ENCODE measurements at places on chromosomes 5 and 9.

- no peak for DNase-seq
These were observed 523.5 kb downstream of the CAAP1 start for GRCh38 chr9:26369093-26369492.

DNA sequence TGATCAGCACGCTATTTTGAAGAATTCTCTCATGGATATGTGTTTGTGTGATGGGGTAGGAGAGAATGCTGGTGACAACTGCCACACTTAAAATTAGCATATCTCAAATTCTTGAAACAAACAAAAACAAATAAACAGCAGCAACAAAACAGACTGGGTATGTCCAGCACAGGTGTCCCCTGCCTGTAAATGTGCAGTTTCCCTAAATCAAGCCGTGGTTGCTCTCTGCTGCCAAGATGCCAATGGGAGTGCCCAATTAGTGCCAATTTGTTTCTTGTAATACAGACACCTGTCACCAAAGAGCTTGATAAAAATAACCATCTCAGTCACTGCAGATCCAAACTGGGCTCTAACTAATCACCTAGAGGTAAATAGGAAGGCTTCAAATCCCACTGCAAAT, 144.2 kb upstream of the SMARCA2 start:
- no peak for DNase-seq

- no peak for DNase-seq
These were observed 365.2 kb downstream of the SPATA31D1 start for GRCh38 chr9:82353631-82354278.

GRCh38 chr9:36934478-36935065, 99.5 kb downstream of the PAX5 start:
- no peak for DNase-seq

DNA sequence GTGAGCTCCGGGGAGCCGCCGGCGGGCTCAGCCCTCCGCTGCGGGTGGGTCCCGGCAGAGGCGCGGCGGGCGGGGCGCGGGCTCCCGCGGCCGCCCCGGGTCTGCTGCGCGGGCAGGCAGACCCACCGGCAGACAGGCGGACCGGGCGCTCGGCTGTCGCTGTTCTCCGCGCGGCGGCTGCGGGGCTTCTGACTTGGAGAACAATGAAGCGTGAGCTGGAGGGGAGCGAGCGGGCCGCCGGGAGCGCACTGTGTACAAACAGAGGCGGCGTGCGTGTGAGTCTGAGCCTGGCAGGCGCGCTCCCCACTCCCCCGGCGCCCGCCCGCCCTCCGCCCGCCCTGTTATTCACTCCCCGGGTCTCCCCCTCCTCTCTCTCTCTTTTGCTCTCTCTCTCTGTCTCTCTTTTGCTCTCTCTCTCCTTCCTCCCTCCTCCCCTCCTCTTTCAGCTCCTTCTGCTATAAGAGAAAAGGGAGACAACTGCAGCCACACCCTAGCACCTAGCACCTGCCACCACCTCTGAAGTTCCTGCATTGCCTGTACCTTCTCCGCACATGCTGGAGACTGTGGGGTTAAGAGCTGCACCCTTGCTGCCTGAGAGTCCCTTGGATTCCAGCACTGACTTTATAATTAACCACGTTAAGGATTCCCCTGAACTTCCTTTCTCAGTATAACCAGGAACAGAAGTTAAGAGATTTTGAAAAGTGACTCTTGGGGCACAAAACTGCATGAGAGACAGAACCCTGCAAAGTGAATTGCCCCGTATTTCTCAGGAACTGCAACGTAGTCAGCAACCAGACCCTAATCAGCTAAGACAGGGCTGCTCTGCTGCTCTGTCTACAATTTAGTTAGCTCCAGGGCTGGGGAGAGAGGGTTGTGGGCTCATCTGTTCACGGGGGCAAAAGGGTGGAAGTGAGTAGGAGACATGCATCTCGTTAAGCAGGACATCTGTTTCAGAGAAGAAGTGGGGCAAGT, at the start of gene EDIL3:
TSS of gene EDIL3 (minus strand) at position 277 of the 972 bp plus-strand sequence. CDS start 506 bp downstream, outside the sequence.
- no peak for DNase-seq

- DNase-seq, result no peak
These were observed 6.9 kb downstream of the MRPS27 start for GRCh38 chr5:72313141-72313540.

- DNase-seq, result no peak
These were observed 141.0 kb upstream of the GRHPR start for GRCh38 chr9:37281541-37281940.

DNA sequence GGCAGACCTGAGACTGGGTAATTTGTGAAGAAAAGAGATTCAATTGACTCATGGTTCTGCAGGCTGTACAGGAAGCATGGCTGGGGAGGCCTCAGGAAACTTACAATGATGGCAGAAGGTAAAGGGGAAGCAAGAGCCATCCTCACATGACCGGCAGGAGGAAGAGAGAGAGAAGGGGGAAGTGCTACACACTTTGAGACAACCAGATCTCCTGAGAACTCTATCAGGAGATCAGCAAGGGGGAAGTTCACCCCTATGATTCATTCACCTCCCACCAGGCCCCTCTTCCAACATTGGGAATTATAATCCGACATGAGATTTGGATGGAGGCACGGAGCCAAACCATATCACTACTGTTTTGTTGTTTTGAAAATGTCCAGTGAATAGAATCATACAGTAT, 110.2 kb downstream of the DAPK1 start:
- DNase-seq, result no peak

GRCh38 chr9:83382421-83382820, 155.8 kb downstream of the FRMD3 start:
- no peak for DNase-seq

DNA sequence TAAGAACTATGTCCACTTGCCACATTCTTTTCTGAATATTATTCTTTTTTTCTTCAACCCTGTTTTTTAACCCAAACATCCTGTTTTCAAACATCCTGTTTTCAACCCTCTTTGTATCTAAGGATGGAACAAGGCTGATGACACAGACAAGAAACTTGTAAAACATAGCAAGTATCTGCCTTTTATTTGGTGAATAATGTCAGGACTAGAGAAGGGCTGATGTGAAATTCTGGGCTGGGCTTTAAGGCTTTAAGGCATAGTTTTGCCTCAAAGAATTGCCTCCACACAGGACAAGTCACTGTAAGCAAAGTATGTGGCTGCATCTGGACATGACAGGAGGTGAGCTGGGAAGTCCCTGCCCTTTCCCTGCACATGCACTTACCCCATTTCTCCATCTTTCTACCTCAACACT, 42.5 kb upstream of the RIC1 start:
- peak; percentile 22 for DNase-seq

- no peak for DNase-seq
These were observed 29.6 kb upstream of the TAF1L start for GRCh38 chr9:32665101-32665500.

DNA sequence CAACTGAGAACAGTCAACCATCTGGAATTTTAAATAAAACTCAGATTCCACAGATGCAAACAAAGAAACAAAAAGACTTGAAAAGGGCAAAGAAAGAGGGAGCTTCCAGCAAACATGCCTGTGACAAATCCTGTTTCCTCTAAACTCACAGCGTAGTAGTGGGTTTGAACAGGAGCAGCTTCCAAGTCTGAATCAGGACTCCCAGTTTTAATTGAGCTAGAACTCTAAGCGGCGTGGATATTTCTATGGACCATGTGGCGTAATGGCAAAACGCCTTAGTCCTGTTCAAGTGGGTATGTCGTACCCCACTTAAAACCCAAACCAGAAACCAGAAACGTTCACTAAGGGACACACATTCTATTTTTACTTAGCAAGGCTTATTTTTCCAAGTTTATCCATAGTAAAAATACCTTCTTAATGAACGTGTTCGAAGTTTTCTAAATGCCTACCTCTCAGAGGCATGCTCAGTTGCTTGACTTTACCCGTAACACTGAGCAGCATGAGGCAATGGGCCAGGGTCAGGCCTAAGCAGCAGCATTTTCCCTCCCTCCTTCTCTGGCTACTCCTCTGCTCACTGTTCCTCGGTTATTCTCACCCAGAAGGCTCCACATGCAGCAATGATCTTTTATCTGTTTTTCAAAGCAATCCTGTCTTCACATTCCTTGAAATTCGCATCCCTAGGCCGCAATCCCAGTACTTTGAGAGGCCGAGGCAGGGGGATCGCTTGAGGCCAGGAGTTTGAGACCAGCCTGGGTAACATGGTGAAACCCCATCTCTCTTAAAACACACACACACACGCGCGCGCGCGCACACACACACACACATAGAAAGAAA, 77.9 kb downstream of the FNBP1 start:
- no peak for DNase-seq

Measured in CD4-positive, alpha-beta T cell treated with Interleukin-15 for 4 hours (primary cell).